ENCODE measurements at places on chromosomes 4 and X.

GRCh38 chr4:104395168-104395614 is 99.5 kb downstream of the CXXC4 start:
- DNase-seq, result peak; percentile 44

DNA sequence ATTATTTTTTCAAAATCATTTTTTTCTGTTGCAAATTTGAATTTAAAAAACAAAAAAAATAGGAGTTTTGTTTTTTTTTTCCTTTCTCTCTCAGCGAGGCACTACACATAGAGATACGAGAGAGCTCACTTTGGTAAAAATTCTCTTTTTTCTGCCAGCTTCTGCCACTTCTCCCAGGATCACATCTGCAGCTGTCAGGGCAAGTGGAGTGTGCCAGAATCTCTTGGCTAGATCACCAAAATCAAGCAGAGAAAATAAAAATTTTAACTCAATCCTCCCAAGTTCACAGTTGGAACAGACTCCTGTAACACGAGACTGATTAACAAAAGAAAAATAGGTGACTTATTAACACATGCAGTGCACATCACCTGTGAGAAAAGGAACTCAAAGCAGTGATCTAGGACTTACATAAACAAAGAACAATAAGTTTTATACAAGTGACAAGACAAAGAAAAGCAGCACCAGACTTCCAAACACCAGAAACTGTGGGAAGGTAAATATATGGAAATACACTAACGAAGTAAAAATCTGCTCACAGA is 213.2 kb upstream of the ZFP42 start:
- no peak for DNase-seq

GRCh38 chr4:40289366-40290188 is 45.6 kb upstream of the CHRNA9 start:
- DNase-seq, result peak; percentile 37

GRCh38 chr4:169225058-169225751 is 45.6 kb downstream of the SH3RF1 start:
- DNase-seq, result peak; percentile 95

- peak; percentile 56 for DNase-seq
These were observed 315.8 kb downstream of the STIM2 start for GRCh38 chr4:27176400-27176799.

All from fibroblast of upper back skin (primary cell).